NCI-H1092 treated with DMSO at 0.1 percent for 48 hours (cell line): ENCODE measurements at places on chromosomes 4 and X.

GRCh38 chrX:42809569-42809968 lies 31.6 kb upstream of the PPP1R2C start:
- no peak for DNase-seq

GRCh38 chrX:338281-338835 lies 19.8 kb upstream of the GTPBP6 start:
- no peak for DNase-seq

- DNase-seq: no peak
Measured at GRCh38 chr4:80926446-80926845, 104.1 kb upstream of the BMP3 start.

- no peak for DNase-seq
Measured at GRCh38 chrX:148909758-148910157, 409.3 kb downstream of the AFF2 start.

DNA sequence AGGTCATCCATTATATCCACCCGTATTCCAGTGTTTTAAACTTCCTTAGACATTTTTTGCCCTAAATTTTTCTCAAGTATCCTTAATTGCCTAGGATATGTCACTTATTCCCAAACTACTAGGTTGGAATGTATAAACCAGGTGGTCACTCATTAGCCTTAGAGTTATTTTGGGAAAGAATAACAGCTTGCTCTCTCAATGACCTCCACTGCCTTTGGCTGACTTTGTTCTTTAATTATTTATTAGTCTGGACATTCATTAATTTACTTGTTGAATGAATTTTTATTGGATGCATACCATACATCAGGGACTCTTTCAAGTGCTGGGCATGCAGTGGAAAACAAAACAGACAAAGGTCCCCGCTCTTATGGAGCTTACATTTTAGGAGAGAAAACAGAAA lies 609.3 kb upstream of the IGFBP7 start:
- DNase-seq: no peak

DNA sequence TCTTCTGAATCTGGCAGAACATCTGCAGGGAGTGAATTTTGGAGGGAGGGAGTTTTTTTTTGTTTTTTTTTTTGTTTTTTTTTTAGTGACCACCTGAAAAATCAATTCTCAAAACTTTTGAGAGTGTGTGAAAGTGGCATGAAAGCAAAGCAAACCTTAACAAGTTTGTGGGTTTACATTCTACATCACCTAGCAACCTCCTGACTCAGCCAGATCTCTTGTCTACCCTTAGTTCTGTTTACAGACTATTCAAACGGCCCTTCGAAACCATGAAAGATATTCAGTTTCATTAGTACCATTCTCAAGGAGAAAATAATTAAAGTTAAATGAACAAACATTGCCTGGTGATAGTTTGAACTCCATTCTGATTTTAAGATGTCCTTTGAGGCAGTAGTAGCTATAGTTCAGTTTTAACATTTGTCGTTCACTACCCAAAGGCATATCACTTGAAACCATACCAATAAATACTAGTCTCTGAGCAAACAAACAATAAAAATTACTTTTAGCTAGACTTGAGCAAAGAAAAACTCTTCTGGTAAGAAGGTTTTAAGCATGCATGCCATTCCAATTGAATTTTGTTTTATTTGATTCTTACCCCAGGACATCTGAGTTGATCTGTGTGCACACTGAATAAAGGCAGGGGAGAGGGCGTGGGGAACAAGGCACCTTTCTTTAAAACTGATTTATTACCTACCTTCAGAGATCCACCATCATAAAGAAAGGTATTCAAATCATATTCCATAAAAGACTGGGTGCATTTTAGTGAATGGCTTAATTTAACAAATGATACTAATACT lies 137.7 kb downstream of the ARX start:
- DNase-seq: no peak

DNA sequence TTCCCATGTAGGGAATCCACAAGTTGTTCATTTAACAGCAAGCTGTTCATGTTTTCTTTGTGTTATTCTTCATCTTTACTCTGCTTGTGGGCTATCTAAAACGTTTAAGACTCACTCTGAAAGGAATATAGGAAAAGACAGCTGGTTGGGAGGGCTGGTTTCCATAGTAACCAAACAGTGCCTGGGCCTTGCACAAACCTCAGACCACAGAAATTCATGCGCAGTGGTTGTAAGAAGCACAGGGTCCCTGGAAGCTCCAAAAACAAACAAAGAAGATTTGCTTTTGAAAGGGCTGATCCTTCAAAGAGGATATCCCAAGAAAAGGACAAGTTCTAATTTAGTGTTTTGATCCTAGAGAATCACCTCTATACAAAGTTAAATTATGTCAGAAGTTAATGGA lies 7.8 kb downstream of the SERTM2 start:
- peak; percentile 38 for DNase-seq

GRCh38 chrX:23954396-23954795 lies 46.6 kb downstream of the CXorf58 start:
- no peak for DNase-seq

DNA sequence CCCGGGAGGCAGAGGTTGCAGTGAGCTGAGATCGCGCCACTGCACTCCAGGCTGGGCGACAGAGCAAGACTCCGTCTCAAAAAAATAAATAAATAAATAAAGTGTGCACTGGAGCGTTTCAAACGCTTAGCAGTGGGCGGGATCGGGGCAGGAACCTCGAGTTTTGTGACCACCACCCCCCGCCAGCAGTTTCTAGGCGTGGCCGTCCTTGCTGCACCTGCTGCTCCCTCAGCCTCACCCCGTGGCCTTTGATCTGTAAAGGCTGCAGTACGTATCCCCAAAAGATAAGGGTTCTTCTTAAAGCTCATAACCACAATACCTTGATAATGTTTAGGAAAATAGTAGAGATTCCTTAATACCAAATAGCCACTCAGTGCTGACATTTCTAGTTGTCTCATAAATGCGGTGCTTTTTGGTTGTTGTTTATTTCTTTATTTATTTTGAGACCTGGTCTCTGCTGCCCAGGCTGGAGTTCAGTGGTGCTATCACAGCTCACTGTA lies 33.2 kb downstream of the PCGF3 start:
- DNase-seq: no peak

DNA sequence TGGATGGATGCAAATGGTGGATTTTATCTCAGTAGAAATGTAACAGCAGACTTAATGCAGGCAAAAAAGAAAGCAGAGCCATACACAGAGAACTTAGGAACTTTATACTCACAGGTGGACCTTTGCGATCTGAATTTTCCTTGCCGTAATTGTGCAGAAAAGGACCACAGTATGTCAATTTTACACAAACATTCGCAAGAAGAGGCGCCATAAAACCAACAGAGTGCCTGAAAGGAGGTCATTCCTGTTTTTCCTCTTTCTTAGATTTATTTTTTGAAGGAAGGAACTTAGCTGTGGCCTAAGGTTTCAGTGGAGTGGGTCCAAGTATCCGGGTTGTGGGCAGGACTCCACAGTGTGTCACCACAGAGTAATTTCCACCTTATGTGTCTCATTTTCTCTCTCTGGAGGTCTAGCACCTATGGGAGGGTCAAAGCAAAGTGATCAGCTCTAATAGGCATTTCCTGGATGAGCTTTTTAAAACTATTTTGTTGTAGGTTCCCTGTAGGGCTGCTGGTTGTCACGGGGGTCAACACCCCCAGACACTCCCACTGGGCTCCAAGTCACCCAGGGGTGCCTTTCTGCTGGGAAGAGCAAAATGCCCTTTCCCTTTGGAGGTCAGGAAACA lies 24.7 kb upstream of the PBDC1 start:
- DNase-seq: no peak

GRCh38 chr4:138010639-138011038 lies 231.5 kb downstream of the SLC7A11 start:
- DNase-seq: no peak
